Activated CD4-positive, alpha-beta T cell treated with anti-CD3 and anti-CD28 coated beads, Interleukin-2, amount 10 ng/mL, durations not matched to agents 7 days and 5 days (primary cell): ENCODE measurements at places on chromosomes 12 and 14. TPM values are rescaled to one million over a fixed set of nuclear protein-coding genes. Genes with fewer than 3 reads are reported as not detected.

TAS2R7 gene
- total RNA-seq, result not detected

KRT2 gene
- 0.10 TPM for total RNA-seq

KRT74 gene
- 0.15 TPM for total RNA-seq

GRIP1 gene
- total RNA-seq, result 0.85 TPM

REM2 gene
- total RNA-seq, result 0.52 TPM

SPRING1 gene
- total RNA-seq, result 28.8 TPM

SIX1 gene
- not detected for total RNA-seq

SLC38A1 gene
- 219 TPM for total RNA-seq

DNA sequence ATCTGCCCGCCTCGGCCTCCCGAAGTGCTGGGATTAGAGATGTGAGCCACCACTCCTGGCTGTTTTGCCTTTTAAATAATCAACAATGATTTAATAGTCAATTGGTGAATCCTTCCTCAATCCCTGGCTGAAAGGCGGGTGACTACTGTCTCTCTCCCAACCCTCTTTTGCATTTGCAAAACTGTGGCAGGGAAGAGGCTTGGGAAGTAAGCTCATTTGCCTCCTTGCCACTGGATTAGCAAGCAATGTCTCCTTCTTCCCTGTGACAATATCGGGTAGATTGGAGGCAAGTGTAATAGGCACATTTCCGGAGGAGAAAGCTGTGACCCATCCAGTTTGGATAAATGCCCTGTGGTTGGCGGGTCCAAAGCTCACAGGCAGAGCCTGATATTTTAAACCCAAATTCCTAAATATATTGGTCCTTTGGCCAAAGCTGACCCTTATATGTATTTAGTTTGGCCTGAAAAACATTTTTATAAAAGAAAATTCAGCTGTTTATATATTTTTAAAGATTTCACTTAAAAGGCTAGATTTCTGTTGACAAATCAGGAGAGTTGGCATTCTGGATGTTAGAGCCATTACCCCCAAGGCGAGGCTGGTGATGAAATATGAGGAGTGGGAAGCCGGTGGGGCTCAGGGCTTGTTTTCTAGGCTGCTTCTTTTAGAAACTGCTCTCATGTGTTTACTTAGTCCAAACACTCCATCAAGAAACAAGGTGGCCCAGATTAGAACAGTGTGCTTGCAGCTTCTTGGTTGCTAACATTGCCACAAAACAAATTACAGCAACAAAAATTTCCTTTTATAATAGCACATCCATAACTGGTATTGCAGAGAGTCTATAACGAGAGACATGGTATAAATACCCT is 646.9 kb upstream of the TMEM132C start:
- DNase-seq, result no peak

GRCh38 chr14:93005838-93006237 is 82.9 kb downstream of the CHGA start:
- DNase-seq, result no peak

- no peak for DNase-seq
Measured at GRCh38 chr14:93269341-93270068, 62.4 kb downstream of the UBR7 start.

GRCh38 chr12:818733-819132 is 66.4 kb downstream of the WNK1 start:
- DNase-seq, result no peak

GRCh38 chr12:123469978-123470377 is 12.0 kb downstream of the SNRNP35 start:
- no peak for DNase-seq

- no peak for DNase-seq
Measured at GRCh38 chr14:76776428-76777251, 15.4 kb downstream of the VASH1 start.

DNA sequence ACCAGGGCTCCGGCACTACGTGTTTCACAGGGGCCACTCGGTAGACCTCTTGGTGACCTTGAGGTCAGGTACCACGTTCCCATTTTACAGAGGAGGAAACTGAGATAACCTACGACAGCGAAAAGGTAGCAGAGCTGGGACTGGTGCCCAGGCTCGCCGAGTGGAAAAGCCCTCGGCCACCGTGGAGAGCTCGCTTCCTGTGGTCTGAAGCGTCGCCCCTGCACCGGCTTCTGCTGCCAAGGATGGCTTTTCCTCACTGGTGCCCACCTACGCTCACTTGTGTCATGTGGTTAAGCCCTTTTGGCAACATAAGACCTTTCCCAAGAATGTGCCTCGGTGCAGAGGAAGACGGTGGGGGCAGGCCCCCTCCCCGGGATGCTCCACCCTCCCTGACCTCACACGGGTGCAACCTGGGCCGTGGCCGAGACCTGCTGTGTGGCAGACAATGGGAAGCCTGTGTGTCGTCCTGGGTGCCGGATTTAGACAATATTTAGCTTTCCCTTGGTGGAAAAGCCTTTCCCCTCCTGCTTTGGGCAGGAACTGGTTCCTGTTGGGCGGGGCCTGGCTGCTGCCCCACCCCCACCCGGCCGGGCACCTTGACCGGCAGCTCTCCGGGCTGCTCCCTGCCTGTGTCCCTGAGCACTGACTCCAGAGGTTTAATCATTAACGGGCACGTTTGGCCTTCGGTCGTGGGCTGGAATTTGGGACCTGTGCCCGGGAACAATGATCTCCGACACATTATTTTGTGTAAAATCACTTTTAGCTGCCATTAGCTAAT is 32.4 kb upstream of the PPP1R13B start:
- no peak for DNase-seq

DNA sequence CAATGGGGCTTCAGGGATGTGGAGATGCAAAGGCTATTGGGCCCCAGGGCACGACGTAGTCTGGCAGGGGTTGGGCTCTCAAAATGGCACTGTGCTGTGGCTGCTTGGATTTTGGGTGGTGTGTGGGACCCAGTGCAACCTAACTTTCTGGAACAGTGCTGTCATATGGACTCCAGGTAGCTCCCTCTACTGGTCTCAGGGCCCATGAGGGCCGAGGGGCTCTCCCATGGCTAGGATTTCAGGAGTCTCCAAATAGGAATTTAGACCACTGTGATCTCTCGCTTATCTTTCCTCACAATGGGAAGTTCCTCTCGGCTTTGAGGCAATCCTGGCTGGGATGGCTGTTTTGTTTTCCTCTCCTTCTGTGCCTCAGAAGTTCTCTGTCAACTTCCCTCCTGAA is 68.2 kb upstream of the MUCL1 start:
- DNase-seq, result no peak

DNA sequence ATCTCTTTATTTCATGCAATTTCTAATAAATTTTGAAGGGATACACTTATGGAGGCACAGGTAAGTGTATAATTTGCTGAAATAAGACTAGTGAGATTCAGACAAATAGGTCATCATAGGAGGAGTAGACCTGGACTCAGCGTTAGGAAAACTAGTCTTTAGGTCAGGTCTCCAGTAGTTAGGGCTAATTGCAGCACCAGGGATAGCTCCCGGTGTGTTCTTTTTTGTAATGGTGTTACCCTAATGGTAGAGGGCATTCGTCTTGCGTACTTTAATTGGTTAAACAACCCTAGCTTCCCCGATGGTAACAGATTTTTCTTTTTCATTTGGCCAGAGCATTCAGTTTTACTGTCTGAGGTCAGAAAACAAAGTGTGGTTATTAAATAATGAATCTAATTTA is 64.9 kb downstream of the ARID2 start:
- DNase-seq, result no peak

DNA sequence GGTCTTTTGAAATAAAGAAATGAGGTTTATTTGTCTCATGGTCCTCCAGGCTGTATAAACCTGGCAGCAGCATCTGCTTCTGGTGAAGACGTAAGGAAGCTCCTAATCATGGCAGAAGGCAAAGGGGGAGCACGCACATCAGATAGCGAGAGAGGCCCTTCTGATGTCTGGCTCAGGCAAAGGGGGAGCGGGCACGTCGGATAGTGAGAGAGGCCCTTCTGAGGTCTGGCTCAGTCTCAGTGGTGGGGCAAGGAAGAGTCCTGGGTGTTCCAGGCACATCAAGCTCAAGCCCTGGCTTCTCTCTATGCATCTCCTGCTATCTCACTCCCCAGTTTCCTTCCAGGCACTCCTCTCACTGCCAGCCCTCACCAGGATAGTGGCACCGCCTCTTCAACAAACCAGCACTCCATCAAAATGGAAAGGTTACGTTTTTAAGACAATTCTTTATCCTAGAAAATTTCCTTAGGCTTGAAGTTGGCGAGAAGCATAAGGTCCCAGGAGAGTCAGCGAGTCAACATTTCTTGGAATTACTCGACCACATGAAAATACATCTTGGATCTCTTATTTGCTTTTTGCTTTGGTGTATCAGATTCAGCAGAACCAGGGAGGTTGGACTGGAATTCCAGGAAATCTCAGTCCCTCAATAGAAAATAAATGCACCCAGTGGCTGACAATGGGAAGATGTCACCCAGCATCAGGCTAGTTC is 189.6 kb upstream of the TMEM132C start:
- no peak for DNase-seq

DNA sequence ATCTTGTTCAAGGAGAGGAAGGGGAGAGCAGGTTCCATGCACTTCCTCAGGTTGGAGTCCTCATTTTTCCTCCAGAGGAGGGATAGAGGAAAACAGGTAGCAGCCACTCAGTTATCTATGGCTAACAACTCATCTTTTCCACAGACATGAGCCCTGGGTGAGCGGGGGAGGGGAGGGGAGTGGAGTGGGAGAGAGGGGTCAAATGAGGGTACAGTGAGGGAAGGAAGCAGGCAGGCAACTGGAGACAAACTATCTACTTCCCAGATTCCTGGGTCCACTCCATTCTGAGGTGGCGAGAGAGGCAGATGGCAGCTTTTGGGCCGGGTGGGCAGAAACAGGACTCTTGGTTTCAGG is 2.6 kb upstream of the ZNF385A start:
- no peak for DNase-seq

GRCh38 chr12:26523708-26524150 is 309.3 kb downstream of the ITPR2 start:
- no peak for DNase-seq

- DNase-seq, result no peak
Measured at GRCh38 chr12:14999695-15000365, 27.0 kb downstream of the PDE6H start.

DNA sequence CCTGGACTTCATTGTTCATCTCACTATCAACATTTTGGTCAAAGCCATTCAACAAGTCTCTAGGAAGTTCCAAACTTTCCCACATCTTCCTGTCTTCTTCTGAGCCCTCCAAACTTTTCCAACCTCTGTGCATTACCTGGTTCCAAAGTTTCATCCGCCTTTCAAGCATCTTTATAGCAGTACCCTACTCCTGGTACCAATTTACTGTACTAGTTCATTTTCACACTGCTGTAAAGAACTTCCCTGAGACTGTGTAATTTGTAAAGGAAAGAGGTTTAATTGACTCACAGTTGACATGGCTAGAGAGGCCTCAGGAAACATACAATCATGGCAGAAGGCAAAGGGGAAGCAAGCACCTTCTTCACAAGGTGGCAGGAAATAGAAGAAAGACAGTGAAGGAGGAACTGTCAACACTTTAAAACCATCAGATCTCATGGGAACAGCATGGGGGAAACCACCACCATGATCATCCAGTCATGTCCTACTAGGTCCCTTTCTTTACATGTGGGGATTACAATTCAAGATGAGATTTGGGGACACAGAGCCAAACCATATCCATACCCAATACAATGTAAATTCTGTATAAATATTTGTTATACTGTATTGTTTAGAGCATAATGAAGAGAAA is 109.7 kb downstream of the C12orf75 start:
- no peak for DNase-seq

GRCh38 chr12:84779169-84779568 is 133.4 kb downstream of the SLC6A15 start:
- no peak for DNase-seq

GRCh38 chr12:45737638-45738037 is 8.1 kb downstream of the ARID2 start:
- no peak for DNase-seq

DNA sequence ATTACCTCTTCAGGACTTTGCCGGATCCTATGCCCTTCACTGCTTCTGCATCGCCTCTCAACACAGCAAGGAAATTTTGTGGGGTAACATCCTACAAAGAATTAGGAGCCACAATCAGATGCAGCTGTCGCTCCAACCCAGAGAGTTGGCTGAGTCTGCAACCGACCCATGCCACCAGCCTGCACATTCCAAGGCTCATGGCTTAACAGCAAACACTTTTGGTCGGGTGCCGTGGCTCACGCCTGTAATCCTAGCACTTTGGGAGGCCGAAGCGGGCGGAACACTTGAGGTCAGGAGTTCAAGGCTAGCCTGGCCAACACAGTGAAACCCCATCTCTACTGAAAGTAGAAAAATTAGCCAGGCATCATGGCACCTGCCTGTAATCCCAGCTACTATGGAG is 32.3 kb downstream of the LGMN start:
- no peak for DNase-seq

DNA sequence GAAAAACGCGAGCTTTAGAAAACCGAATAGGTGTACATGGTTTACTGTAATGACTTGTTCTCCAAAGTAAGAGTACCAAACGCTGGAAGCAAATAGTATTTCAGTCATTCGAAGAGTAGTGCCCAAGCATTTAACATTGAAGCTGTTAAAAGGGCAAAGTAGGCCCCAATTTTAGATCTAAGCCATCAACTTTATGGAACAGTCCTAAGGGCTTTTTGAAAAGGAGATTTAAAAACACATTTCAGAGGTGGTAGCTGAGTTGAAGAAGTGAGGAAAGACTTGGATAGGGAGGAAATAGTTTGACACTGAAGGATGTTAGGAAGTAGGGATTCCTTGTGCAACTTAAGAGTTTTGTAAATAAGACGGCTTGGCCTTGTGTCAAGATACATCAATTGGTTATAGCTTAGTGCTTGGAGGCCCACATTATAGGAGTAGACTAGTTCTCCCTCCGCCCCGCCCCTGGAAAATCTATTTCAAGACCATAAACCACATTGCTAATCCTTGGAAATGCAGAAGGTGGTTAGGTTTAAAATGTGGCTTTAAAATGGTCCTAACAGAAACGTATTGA is 783 bp upstream of the TUBA1B start:
- no peak for DNase-seq

DNA sequence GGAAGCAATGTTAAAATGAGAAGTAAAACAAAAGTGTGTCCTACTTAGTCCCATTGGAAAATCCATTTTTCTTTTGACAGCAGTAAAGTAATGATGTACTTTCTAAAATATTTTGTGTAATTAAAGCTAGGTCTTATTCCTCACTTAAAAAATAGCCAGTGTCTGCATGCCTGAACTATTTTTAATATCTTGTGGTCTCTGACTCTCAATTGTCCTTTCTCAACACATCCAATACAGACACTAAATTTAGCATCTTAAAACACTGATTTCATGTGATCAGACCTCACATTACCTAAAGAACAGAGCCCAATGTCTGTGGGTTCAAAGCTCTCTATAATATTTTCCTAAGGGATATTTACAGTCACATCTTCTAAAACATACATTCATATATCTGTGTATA is 108.0 kb downstream of the DERA start:
- DNase-seq, result no peak

GRCh38 chr12:106915635-106916026 is 40.1 kb upstream of the TMEM263 start:
- no peak for DNase-seq

- no peak for DNase-seq
Measured at GRCh38 chr14:68705741-68706283, 87.1 kb downstream of the ZFP36L1 start.
